GM06990 (cell line): ENCODE measurements at places on chromosomes 12 and 14.

DNA sequence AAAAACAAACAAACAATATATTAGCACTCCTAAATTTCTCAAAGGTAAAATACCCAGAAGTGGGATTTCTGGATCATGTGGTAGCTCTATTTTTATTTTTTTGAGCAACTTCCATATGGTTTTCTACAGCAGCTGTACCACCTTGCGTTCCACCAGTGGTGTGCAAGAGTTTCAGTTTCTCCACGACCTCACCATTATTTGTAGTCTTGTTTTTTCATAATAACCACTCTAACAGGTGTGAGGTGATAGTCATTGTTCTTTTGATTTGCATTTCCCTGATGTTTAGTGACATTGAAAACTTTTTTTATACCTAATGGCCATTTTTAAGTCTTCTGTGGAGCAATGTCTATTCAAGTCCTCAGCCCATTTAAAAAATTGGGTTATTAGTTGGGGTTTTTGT lies 127.3 kb upstream of the SLC38A2 start:
- DNase-seq, result peak; percentile 45

GRCh38 chr12:47396902-47397663 lies 308.7 kb downstream of the RPAP3 start:
- no peak for DNase-seq

DNA sequence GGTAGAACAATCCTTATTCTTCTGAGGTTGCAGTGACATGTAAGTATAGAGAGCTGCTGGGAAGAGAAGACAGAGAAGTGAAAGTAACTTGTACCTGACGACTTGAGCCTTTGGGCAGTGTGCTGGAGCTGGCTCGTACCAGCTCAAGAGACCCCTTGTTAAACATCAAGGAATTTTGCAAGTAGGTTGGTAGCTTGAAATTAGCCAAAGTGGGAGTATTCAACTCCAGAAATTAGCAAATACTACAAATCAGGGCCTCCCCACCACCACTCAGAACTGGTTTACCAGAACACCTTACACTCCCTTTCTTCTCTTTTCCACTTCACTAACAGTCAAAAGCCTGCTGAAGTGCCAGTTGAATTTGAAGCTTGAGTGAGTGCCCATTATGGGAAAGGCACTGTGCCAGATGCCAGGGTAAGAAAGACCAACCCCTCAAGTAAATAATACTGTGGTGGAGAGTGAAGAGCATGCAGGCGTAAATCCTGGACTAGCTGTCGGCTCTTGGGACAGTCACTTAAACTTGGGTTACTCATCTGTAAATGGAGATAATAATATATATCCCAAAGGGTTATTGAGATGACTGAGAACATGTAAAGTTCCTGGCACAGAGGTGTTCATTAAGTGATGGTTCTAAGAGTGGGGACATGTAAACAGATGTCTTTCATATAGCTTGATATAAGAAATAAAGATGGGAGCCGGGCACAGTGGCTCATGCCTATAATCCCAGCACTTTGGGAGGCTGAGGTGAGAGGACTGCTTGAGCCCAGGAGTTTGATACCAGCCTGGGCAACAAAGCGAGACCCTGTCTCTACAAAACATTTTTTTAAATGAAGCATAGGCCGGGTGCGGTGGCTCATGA lies 27.0 kb upstream of the EID3 start:
- no peak for DNase-seq

DNA sequence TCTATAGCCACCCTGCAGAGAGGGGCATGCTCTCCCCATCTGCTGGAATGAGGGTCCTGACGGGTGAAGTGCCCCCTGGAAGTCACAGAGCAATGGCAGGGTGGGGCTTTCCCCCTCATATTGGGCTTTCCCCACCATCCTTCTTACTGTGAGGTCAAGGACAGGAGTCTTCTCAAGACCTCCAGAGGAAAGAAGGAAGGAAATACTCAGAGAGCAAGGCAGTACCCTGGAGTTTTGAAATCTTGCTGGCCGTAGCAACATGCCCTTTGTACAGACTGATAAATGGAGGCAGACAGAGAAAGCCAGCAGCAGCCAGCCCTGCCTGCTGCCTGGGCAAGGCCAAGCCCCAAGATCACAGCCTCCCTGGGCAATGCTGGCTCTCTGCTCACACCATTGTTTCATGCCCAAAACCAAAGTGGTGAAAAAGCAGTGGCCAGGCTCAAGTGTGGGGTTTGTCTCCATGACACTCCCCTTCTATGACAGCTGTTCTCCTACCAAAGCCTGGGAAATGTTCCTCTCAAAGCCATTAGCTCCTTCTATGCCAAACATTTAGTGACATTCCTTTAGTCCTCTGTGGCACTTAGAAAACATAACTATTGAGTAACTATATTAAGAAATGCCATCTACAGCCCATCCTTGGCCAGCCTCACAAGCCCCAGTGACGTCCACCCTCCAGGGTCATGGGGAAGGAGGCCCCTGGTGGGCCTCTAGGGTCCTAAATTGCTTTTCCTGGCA lies 13.2 kb upstream of the ITPK1 start:
- no peak for DNase-seq

DNA sequence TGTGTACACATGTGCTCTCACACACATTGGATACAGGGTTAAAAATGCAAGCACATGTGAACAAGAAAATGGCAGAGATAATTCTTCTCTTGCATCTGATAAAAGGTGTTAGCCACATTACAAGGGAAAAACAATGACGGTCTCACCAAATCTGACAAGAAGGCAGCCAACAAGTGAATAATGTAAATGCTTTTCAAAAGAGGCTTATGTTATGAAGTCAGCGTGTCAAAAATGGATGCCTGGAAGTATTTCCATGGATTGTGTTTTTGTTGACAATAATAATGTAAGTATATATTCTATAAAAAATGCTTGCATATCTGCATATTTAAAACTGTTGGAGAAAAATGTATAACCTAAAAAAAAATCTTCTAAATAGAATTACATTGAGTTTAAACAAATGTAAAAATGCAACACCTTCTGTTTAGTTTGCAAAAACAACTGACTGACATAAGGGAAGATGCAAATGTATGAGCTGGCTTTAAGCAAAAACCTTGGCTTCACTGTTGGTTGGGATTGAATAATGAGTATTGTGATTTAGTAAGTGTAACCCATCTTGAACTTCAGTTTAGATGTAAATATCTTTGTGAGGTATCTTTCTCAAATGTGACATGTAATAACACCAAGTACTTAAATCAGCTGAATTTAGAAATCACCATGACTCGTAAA lies 424.9 kb downstream of the PDZRN4 start:
- DNase-seq, result no peak

GRCh38 chr14:21486640-21487087 lies 9.7 kb downstream of the TOX4 start:
- no peak for DNase-seq

DNA sequence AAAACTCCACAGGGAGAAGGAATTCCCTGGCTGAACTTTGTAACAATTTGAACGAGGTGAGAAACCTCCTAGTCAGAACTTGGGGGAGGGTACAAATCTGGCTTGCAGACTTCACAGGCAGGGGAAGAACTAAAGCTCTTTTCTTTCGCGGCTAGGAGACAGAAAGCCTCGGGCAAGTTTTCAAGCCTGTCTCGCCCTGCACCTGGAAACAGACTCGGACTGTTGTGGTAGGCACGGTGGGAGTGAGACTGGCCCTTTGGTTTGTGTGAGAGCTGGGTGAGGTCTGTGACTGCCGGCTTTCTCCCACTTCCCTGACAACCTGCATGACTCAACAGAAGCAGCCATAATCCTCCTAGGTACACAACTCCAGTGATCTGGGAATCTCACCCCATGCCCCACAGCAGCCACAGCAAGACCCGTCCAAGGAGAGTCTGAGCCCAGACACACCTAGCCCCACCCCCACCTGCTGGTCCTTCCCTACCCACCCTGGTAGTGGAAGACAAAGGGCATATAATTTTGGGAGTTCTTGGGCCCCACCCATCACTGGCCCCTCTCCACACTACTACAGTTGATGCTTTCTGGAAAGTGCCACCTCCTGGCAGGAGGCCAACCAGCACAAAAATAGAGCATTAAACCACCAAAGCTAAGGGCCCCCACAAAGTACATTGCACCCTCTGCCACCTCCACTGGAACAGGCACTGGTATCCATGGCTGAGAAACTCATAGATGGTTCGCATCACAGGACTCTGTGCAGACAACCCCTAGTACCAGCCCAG lies 102.7 kb upstream of the ST8SIA1 start:
- no peak for DNase-seq
